Non-pigmented ciliary epithelial cell (primary cell): ENCODE measurements at places on chromosomes 13 and 19.

DNA sequence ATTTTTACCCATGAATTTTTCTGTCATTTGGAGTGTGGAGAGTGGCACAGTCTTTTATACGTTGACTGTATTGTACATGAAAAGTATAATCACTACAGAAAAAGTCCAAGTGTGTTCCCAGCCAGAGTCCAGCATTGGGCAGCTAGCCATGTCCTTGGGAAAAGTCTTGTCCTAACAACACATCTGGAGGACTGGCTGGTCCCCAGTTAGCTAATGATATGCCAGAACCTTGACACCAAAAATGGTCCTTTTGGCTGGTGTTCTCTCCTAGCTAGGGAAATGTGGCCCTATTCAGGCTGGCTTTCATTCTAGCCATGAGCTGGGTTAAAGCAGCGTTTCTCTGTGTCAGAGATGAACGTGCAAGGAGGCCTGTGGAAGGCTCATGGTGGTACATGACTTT, 98.9 kb downstream of the ESD start:
- no peak for DNase-seq

- no peak for DNase-seq
Observed at GRCh38 chr19:10112895-10113591, 1.6 kb downstream of the P2RY11 start.

DNA sequence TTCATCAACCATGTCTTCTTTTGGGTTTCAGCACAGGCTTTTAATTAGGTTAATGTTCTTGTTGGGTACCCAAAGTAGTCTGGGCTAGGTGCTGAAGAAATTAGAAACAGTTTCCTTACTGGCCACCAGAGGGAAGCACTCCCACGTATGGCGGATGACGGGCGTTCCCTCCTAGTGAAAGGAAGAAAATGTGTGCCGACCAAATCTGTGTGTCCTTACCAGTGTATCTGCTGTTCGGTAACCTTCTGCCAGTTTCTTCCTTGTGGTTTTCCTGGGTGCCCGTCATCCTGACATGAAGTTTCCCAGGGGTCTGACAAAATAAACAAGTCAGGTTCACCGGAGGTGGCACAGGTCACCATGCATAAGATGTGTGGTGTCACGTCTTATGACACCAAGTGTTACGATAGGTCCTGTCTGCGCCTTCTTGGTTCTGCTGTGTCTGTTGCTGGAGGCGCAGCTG, 6.0 kb upstream of the WDR88 start:
- DNase-seq, result peak; percentile 27

DNA sequence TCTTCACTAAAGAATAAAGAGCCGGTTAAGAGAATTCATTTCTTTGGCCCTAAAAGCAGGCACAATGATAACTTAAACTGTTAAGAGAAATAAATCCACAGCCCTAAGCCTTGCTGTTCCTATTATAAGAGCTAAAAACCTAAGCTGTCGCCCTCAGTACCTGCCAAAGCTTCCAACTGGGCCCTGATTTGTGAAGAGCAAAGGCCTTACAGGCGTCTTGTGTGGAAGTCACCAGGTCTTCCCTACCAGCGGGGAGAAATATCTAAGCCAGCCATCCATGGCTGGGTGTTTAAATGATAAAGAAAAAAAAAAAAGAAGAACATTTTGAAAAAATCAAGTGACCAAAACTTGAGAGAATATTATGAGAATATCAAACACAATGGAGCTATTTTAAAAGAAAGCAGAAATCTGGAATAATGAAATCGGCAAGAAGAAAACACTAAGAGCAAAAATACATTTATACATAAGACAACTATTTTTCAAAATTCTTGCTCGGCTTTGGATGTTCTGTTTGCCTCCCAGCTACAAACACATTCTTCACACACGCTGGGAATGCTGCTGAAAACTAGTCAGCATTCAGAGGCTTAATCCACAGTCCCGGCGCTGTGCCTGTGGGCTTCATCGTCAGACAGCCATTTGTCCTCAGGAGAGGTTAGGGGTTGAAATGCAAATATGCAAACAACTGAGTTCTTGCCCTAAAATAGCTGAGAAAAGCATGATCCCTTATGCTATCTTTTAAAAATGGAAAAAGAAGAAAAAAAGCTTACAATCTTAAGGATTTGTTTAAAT, 89.8 kb upstream of the LSM14A start:
- no peak for DNase-seq

DNA sequence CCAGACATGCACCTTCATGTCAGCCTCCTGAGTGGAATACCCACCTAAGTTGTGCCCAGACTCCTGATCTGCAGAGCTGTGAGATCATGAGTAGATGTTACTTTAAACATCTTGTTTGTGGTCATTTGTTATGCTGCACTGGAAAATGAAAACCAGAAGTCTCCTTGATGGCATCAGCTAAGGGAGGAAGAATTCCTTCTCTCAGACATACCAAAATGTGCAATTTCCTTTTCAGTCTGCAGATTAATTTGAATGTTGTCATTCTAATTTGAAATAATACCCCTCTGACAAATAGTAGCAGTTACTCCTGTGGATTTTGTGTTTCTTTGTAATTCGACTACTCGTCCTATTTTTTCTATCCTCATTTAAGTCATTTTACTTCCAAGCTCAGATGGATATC, 59.3 kb downstream of the ITGBL1 start:
- DNase-seq, result no peak

- no peak for DNase-seq
Observed at GRCh38 chr19:6374711-6375410, 872 bp downstream of the PSPN start.

DNA sequence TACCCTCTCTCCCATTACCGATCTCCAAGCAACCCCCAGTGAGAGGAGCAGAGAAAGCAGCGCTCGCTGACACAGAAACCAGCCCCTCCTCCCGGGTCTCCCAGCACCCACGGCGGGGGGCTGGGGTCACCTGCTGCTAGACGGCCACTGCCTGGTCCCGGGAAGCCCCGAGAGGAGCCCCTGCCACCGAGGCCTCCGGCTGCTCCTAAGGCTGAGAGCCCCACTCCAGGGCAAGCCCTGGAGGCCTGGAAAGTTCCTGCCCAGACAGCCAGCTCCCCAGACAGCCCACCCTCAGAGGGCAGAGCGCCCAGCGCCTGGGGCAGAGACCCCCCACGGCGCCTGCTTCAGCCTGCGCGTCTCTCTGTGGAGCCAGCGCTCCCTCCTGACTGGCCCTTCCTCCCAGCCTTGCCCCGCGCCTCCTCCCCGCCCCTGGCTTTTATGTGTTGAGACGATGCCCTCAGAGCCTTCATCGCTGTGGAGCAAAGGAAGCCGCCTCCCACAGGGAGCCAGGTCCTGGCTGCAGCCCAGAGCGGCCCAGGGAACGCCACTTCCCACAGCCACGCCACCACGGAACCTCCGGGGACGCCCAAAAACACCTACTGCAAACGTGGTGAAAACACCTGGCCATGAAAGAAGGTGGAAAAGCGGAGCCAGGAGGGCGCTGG, 51.1 kb downstream of the MLLT1 start:
- DNase-seq, result no peak

GRCh38 chr13:96762876-96763275, 231.4 kb downstream of the OXGR1 start:
- DNase-seq, result peak; percentile 11

- no peak for DNase-seq
Observed at GRCh38 chr13:29434217-29434945, 161.1 kb downstream of the SLC7A1 start.

- DNase-seq, result peak; percentile 60
Observed at GRCh38 chr13:49996951-49997895, at the start of gene TRIM13. TSS of gene TRIM13 (plus strand) at chr13:49997042. CDS start at chr13:50011941, 14,899 bp downstream.

DNA sequence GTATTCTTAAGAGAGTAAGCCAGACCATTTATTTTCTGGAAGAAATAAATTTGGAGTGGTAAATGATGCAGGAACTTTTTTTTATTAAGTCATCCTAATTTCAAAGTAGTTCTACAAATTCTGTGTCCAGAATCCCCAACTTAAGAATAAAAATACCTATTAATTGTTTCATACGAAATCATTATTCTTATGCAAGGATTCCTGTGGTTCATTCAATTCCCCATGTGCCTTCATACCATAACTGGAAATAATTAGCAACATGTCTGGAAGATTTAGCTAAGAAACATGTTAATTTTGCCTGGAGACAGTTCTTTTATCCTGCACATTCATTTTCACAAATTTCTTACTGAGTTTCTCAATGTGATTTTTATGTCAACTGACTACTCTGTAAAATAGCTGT, 408.6 kb downstream of the PCDH9 start:
- DNase-seq, result no peak

- DNase-seq, result no peak
Observed at GRCh38 chr19:46736531-46737297, 9.1 kb upstream of the FKRP start.

DNA sequence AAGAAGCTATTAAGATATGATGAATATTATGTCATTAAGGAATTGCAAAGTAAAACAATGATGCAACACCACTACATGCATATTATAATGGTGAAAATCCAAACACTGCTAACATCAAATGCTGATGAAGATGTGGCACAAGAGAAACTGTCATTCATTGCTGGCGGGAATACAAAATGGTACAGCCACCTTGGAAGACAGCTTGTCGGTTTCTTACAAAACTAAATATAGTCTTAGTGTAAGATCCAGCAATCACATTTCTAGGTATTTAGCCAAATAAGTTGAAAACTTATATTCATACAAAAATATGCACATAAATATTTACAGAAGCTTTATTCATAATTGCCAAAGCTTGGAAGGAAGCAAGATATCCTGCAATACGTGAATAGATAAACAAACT, 114.9 kb upstream of the EDNRB start:
- no peak for DNase-seq

DNA sequence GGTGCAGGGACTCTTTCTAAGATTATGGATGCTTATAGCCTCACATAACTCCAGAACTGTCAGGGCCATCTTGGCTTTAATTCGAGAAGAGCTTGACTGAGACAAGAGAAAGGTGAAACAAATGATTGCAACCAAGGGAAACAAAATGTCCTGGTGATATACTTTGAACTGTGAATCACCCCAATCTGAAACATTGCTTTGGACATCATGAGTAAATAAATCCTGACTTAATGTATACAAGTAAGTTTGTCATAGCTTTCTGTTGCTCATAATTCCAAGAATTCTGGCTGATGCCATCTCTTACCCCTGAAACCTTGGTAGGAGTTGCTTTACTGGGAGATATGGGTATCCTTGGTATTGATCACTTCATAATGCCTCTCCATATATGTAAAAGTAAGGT, 5.8 kb upstream of the VWA8 start:
- DNase-seq, result no peak

GRCh38 chr19:2271234-2272103, 10.5 kb downstream of the PEAK3 start:
- DNase-seq, result peak; percentile 55

- no peak for DNase-seq
Observed at GRCh38 chr19:1411255-1412191, 4.1 kb downstream of the DAZAP1 start.

DNA sequence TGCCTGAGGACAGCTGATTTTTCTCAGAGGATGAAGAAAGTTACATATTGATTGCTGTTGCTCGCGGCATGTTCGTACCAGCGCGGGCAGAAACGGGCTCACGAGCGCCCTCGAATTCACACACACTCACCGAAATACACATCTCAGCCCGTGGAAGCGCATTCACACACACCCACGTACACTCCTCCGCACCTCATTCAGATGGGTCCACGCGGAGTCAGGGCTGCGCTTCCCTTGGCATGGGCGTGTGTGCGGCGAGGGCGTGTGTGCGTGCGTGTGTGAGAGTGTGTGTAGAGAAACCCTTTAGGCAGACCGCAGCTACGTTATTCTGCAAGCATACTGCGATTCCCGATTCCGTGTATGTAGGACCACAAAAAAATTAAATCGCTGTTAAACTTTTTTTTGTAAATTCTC, 2.1 kb upstream of the PCDH17 start:
- no peak for DNase-seq

DNA sequence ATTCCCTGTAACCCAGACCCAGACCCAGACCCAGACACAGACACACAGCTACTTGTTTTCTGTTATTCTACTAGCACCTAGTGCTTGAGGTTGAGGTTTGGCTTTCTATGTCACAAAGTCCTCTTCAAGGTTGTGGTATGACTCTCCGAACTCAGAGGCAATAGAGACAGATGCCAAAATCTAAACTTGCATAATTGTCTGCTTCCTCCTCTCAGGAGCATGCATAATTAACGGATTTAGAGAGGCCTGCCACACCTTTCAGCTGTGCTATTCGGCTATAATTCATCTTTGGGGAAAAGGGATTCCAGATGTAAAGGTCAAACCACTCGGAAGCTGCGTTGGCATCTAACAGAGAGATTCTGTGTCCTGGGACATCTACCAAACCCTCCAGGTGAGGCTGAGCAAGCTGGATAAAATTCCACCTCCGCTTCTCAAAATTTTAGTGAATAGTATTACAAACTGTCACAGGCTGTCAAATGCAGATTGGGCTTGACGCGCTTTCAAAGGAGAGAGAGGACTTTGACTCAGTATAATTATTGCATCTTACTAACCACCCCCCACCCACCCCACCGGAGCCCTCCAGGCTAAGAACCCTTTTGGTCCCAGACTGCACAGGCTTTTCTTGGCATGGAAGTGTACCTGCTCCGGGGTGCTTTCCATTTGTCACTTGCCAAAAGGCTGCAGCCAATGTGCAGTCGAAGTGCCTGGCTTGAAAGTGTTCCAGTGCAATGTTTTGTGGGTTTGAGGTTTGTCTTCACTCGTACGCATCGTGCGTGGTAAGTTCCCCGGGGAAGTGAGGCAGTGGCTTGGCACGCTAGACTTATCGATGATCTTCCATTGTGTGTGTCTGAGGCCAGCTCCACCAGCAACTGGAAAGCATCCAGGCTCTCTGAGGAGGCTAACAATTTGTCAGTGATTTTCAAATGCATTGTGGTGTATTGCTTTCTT, 194.1 kb downstream of the TDRD3 start:
- peak; percentile 67 for DNase-seq

DNA sequence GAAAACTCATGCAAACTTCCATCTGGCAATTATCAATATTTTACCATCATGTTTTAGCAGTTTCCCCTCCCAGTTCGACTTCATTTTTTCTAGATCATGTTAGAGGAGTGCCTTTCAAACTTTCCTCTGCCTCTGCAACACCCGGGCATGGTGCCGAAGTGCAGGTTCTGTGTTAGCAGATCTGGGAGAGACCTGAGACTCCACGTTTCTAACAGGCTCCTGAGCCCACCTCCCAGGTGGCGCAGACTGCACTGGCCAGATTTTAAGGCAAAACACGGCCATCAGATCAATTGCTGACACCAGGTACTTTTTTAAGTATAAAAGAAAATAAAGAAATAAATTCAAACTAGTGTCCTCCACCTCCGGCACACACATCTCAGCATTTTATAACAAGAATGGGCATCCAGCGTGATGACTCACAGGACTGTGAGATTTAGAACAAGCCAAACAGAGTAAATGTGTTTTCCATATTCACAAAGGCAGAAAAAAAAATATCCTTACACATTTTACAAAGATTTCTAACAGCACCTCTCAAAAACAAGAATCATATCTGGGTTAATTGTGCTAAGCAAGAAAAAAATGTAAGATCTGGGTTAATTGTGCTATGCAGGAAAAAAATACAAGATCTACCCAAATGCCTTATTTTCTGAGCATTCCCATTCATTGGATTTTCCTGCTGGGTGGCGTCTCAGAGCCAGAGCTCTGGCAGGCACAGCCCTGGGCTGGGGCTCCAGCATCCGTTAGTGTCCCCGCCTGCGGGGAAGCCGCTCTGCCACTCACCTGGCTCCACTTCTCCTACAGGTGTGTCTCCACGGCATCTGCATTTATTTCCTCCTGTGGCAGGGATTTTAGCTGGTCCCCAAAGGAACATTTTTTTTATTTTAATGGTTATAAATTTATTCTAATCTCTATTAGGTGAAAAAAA, 127.9 kb upstream of the SOX1 start:
- DNase-seq, result no peak
